Stimulated activated CD4-positive, alpha-beta T cell treated with anti-CD3 and anti-CD28 coated beads, Interleukin-4, amount 100 ng/mL, for 48 hours (primary cell): ENCODE measurements at places on chromosomes 12 and 14.

- no peak for DNase-seq
These were observed 53.5 kb upstream of the LDHB start for GRCh38 chr12:21710958-21711775.

GRCh38 chr14:102878970-102879460 lies 43.4 kb upstream of the AMN start:
- DNase-seq = no peak

DNA sequence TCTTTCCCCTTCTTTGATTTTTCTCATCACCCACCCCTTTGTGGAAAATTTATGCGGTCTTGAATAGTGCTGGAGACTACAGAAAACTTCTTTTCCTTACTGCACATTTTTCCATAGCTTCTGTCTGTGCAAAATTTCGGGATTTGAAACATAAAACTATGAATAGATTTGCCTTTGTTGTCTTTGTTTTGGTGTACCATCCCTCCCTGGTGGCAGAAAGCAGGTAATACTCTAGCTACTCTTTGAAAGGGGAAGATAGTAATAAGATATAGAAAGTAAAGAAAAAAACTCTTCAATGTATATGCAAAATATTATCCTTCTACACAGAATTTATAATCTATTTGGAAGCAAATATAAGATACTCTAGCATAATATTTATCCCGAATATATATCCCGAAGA lies 79.1 kb upstream of the LMO3 start:
- DNase-seq = no peak

GRCh38 chr14:69587389-69587788 lies 12.7 kb upstream of the CCDC177 start:
- DNase-seq = no peak

DNA sequence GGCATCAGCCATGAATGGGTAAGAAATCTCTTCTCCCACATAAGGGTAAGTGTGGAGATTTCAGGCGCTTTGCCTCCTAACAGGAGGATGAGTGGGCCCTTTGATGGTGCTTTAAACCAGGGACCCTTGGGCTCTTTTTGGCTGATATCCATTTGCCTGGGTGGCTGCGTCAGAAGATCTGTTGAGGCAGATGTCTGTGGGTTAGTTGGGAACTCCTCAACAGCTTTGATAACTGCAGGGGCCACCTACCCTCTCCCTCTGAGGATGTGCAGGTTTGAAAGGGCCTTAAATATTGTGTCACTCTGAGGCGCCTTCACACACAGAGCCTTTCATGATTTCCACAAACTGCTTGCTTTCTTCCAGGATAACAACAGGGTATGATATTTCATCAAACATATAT lies 210.7 kb downstream of the PPM1H start:
- no peak for DNase-seq

- DNase-seq = no peak
These were observed 3.1 kb downstream of the RDH16 start for GRCh38 chr12:56954057-56954957.

DNA sequence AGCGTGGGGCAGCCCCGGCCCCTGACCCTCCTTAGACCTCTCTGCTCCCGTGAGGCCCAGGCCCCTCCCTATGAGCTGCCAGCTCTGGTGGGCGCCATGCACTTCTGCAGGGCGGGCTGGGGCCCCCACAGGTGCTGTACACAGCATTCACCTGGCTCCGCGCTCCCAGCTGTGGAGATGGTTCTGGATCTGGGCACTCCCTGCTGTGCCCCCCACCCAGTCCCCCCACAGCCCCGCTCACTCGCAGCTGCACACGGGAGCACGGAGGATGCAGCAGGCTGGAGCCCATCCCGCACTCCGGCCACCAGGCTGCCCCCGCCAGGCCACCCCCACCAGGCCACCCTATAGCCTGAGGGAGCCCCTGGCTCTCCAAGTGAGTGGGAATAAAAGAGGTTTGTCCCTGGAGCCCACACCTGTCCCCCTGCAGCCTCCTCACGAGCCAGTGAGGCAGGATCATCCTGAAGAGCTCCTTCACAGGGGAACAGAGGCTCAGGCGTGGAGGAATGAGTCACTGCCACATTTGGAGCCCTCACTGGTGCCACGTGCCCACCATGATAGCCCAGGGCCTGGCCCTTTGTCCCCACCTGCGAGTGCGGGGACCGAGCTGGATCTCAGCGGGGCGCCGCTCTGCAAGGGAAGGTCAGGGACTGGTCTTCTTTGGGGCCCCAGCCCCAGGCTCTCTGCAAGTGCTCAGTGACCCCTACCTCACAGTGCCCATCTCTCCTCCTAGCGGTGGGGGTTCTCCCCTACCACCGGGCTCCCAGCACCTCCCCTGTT lies 1.9 kb downstream of the ADSS1 start:
- no peak for DNase-seq

DNA sequence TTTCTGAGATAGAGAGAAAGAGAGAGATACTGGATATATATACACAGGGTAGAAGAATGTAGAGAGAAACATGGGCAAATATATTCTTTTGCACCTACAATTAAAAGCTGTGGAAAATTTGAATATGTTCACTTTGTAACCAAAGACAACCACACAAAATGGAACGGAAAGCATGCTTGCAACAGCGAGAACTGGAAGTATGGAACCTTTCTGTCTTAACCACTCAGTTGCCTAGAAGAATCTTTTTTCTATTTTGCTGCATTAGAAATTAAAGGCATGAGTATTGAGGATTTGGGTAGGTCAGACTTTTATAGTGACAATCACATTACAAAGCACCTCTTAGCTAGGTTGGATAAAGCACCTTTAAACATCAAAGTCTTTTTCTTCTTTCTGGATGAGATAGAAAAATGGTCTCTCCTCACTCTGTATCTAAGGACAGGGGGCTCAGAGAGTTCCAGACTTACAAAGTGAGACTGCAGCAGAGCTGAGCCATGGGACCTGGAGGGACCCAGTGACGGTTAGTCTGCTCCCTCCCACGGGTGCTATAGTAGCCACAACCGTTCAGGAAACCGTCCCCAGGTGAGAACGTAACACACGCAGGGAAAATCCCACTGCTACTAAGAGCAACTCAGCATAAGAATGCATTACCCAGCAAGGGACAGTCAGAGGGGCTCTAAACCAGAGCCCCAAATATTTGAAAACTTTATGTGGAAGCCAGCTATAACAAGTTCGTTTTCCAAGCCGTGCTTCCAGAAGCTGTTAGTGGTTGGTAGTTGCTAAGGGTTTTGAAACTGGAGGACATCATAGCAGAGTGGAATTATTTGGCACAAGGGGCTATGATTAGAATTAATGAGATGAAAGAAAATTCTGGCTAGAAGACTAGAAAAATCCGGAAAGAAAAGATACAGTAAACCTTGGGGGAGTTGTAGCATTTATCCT lies 97.1 kb downstream of the DAD1 start:
- no peak for DNase-seq
